Fibroblast of the aortic adventitia (primary cell): ENCODE measurements at places on chromosomes 4 and X. TPM values are rescaled to one million over a fixed set of nuclear protein-coding genes. Genes with fewer than 3 reads are reported as not detected.
A peak's percentile ranks its signal among the peaks of the same experiment; 100 is the strongest.

The ZCCHC12 gene
- total RNA-seq = not detected in 2 replicates

The IKBKG gene
- total RNA-seq = 17.1 and 37.2 TPM in 2 replicates

DNA sequence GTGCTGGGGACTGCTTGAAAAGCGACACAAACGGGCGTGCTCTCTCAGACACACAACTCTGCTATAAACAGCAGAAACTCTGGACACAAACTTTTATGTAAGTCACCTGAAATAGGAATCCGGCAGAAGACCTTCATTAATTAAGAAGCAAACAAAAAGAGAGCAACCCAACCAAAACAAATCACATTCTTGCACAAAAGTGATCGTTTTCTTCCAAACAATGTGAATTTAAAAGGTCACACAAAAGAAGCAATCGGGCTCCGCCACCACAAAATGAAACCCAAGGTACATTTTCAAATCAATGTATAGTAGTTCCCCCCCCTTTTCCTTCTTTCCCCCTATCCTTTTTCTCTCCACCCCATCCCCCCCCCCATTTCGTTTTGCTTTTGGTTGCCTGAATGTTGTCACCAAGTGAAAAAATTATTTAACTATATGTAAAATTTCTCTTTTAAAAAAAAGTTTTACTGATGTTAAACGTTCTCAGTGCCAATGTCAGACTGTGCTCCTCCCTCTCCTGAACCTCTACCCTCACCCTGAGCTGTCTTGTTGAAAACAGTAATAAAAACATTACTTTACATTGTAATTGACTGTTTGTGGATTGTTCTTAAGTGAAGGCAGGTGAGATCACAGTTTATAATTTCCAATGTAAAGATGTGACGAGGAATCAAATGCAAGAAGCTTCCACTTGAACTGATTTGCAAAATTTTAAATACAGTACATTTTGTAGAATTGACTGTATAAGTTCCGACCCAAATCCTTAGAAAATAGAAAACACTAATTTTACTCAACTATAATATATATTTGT, 2.4 kb downstream of the MAB21L2 start:
- DNase-seq = no peak

The N4BP2 gene
- 15.4 and 35.1 TPM in 2 replicates for total RNA-seq

DNA sequence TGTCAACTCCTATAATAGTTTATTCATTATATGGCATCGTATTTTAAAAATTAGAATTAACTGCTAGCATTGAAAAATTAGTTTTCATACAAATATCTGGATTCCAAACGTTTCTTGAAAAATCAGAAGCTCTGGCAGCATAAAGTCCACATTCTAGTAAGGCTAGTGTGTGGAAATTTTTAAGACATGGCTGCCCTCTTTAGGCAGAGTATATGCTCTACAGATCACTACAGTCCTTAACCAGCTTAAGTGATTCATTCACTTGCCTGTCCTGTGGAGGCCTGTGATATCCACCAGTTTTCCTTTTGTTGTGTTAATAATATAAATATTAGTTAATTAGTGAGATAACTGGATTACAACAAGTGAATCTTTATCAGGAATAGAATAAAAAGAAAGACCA, 287.2 kb downstream of the OPHN1 start:
- DNase-seq = peak; percentile 65

DNA sequence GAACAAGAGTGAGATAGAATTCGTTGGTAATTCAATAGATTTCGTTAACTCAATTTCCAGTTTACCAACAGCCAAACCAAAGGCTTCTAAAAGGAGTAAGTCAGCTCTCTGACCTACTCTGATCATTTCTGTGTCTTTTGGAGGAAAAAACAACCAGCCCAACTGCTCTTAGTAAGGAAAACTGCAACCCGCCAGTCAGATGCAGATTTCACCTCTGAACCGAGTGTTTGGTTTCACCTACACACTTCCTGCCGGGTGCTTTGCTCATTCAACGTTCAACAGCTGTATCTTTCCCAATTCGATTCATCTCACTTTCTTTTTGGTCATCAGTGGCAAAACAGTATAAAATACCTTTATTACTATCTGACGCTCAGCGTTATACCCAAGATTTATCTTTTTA, 24.5 kb downstream of the TMSB4X start:
- DNase-seq = no peak

The CSAG1 gene
- not detected in 2 replicates for total RNA-seq

The NHS gene
- total RNA-seq = 1.6 and 11.6 TPM in 2 replicates

DNA sequence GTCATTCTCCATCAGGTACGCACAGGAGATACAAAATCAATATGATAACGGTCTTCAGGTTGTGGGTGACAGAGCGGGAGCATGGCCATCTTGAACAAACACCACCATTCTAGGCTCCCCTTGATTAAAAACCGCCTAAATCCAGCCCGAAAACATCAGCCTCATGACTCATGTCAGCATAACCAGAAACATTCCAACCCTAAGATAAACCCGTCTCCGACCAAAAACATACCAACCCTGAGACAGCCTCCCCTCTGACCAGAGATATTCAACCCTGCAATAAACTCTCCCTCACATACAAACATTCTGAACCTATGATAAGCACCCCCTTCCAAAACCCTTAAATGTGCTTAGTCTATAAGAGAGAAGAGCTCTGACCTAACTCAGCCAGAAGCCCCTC, 157.9 kb downstream of the DHRSX start:
- DNase-seq = peak; percentile 83

The TSPAN7 gene
- total RNA-seq = 0.09 and 0.82 TPM in 2 replicates

The DUSP9 gene
- not detected in 2 replicates for total RNA-seq

- peak; percentile 45 for DNase-seq
These were observed 455.4 kb upstream of the ADGRL3 start for GRCh38 chr4:60744767-60745166.

DNA sequence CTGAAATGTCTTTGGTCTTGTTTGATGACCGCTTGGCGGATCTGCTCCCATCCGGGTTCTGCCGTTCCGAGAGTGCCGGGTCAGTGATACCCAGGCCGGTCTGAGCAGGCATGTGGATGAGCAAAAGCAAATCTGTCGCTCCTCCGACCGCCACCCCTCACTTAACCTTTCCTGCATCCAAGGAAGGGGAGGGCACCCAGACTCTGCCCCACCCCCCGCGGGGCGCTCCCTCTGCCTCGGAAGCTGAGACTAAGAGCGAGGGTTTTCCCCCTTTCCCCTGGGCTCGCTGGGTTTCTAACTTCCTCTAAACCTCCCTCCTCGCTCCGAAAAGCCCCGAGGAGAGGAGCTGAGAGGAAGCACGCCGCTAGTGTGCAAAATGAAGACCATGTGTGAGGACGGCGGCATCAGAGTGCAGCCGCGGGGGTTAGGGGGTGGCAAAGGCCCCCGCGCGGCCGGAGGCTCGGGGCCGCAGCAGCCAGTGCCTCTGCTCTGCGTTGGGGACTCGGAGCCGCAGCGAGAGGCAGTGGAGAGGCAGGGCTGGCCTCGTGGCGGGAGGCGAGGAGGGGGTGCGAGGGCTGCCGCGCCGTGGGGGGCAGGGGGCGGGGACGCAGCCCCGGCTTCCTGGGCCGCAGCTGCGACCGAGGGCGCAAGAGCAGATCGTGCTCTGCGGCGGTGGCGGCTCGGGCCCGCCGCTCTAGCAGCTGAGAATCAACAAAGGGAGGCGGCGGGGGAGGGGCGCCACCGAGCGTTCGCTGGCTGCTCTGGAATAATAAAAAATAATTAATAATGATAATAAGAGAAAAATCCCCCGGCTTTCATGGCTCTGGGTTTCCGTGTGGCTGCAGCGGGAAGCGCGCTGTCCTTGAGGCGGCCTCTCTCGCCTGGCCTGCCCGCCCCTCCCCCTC, 55.8 kb upstream of the BCOR start:
- DNase-seq = no peak

- no peak for DNase-seq
These were observed 181.3 kb downstream of the OR13H1 start for GRCh38 chrX:131725001-131725654.

GRCh38 chr4:156512622-156513021, 459.0 kb downstream of the PDGFC start:
- no peak for DNase-seq

The MAGEB2 gene
- not detected in 2 replicates for total RNA-seq

DNA sequence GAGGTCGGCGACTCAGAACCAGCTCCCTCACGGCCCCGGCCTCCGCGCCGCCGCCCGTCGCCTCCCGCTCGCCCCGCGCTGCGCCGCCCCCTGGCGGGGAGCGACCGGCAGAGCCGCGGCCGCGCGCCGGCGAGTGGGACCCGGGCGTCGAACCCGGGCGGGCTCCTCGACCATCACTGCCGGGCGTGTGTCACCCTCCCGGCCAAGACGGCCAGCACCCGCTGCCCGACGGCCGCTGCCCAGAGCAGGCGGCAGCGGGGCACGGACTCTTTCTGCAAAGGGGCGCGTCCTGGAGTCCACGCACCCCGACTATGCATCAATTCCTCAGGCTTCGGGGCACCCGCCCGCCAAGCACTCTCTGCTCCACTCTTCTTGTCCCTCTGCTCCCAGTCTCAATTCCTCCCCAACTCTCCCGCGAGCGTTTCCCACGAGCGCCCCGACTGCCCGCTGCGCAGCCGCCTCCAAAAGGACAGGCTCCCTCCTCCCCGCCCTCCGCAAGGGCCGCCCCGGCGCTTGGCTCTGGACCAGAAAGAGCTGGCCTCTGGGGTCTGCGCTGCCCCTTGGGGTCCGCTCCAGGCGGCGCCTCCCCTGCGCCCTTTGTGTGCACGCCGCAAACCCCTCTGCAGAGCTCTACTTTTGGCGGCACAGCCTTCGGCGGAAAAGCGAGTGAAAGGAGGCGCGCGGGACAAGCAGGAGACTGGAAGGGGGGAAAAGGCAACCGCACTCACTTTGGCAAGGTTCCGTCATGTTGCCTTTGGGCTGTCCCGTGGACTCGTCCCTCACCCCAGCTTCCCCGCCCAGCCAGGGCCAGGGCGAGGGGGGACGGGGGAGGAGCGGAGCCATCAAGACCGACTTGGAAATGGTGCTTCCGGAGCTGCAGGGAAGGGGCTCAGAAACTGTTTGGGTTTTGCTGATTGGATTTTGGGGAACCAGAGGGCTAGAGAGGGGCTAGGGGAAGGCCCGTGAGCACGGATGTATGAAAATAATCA, 1.0 kb downstream of the PDE5A start:
- DNase-seq = peak; percentile 80

DNA sequence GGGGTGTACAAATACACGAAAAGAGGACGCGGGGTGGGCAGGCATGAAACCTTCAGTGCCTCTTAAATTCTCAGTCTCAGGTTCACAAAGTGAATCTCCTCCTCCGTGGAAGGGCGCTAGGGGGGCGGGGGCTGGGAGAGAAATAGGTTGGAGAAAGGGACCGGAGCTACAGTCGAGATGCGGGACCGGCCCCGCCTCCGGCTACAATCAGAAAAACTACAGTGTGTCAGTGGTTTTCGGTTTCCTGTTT, 3.4 kb downstream of the MAML3 start:
- no peak for DNase-seq

- peak; percentile 90 for DNase-seq
These were observed 47.7 kb downstream of the EVC start for GRCh38 chr4:5758741-5759140.

- no peak for DNase-seq
These were observed 5.4 kb upstream of the MAGIX start for GRCh38 chrX:49157194-49157593.

The PAGE2B gene
- total RNA-seq = not detected in 2 replicates

The SAT1 gene
- 75.7 and 450 TPM in 2 replicates for total RNA-seq

The RAB39B gene
- total RNA-seq = 1.6 and 2.7 TPM in 2 replicates

The OPHN1 gene
- 5.6 and 9.4 TPM in 2 replicates for total RNA-seq

GRCh38 chr4:7546152-7546808, 111.5 kb upstream of the PSAPL1 start:
- DNase-seq = no peak

The TMEM31 gene
- total RNA-seq = not detected in 2 replicates

GRCh38 chrX:140733766-140734342, 24.3 kb downstream of the LINC00632 start:
- peak; percentile 63 for DNase-seq

DNA sequence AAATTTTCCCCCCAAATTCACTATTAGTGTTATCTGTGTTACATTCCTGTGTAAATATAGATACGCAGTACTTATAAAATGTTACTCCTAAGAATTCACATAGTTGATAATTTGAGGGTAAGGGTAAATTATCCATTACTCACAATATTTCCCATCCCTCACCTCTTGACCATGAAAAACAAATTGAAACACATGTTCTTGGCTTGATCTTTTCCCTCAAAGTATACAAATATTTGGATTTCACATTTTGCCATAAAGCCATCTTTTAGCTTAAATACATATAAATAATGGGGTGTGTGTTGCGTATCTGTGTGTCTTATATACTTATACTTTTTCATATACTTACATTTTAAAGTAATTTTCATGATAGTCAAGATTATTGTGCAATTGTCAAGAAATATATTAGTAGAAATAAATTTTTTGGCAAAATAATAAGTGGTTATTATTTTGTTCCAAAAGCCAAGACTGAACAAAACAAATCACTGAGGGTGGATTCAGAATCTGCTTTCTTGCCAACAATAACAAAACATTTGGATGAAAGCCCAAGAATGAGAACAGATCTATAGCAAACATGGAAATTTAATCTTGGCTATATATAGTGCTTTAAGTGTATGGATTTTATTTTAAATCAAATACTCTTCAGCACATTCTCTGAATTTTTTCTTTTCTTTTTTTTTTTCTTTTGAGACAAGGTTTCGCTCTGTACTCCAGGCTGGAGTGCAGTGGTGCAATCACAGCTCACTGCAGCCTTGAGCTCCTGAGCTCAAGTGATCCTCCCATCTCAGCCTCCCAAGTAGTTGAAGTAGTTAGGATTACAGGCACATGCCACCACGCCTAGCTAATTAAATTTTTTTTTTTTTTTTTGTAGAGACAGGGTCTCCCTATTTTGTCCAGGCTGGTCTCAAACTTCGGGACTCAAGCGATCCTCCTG, 48.5 kb upstream of the PRSS48 start:
- peak; percentile 78 for DNase-seq

The TEX13A gene
- not detected in 2 replicates for total RNA-seq

- DNase-seq = no peak
These were observed 106.1 kb downstream of the EFNB1 start for GRCh38 chrX:68934922-68935321.

The F8A2 gene
- total RNA-seq = not detected in 2 replicates

- peak; percentile 76 for DNase-seq
These were observed 103.6 kb downstream of the SORBS2 start for GRCh38 chr4:185708348-185708747.

- DNase-seq = no peak
These were observed 1.6 kb upstream of the NDST3 start for GRCh38 chr4:118032691-118033090.

The ZNF185 gene
- total RNA-seq = 1.1 and 4.7 TPM in 2 replicates

The NLRP2B gene
- not detected in 2 replicates for total RNA-seq

GRCh38 chrX:113868177-113868576, 715.7 kb upstream of the HTR2C start:
- DNase-seq = no peak

DNA sequence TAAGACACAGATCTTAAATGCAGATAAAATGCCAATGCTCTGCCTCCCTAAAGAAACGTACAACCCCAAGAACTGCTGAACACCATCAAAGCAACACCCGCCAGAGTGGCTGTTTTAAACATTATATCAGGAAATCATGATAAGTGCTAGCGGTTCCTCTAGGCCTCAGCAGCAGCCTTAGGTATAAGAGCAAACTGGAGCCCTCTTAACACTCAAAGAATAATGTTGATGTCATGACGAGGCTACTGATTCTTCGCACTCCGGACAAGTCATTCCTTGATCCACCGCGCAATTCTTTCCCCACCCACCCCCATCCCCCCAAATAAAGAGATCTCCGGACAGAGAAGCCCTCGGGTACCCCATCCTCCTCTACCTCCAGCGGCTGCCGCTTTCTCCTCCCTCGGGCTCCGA, 507 bp downstream of the LIN54 start:
- peak; percentile 39 for DNase-seq

The FAM241A gene
- 0.90 and 5.1 TPM in 2 replicates for total RNA-seq

GRCh38 chrX:150454508-150455214, 91.5 kb downstream of the MAMLD1 start:
- no peak for DNase-seq

GRCh38 chr4:83731609-83732008, 195.7 kb downstream of the GPAT3 start:
- DNase-seq = no peak

The JCHAIN gene
- total RNA-seq = 0.99 and 18.2 TPM in 2 replicates

The GAB3 gene
- total RNA-seq = 1.2 and 4.2 TPM in 2 replicates

The ZNF711 gene
- total RNA-seq = 0.09 and 2.0 TPM in 2 replicates
